ENCODE measurements at places on chromosomes 1 and 21.
A peak's percentile ranks its signal among the peaks of the same experiment; 100 is the strongest.

DNA sequence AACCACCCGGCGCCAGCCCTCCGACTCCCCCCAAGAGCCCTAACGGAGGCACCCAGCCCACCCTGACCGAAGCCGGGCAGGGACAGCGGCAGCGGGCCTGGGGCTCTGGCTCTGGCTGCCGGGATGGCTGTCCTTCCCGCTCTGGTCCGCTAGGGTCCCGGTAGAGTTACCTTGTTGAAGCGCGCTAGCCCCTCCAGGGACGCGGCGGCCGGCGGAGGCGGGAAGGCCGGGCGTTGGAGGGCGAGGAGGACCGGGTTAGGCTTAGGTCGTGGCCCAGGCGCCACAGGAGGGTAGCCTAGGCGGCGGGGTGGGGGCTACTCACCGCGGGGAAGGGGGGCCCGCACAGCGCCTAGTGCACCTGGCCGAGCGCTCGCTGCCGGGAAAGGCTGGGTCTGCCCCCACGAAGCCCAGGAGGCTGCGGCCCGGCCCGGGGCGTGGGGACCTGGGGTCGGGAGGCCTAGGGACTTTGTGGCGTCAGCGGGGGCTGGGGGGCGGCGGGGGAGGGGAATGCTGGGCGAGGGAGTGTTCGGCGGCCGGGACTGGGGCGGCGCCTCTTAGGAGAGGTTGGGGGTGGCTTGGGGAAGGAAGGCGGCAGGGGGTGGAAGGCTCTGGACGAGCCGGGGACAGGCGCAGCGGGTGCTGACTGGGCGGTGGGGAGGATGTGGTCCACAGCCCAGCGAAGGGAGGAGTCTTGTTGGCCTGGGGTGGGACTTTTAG lies at the start of gene TRIM17:
TRIM17 (minus strand) TSS at position 645 of the 717 bp plus-strand sequence. CDS start 1,789 bp downstream, outside the sequence.
- DNase-seq, result peak; percentile 80

- DNase-seq, result no peak
Observed at GRCh38 chr1:178571807-178572206, 58.9 kb downstream of the TEX35 start.

- no peak for DNase-seq
Observed at GRCh38 chr1:203039609-203040512, 13.6 kb downstream of the PPFIA4 start.

GRCh38 chr1:16119504-16119903 lies 36.4 kb downstream of the EPHA2 start:
- DNase-seq, result no peak

- DNase-seq, result no peak
Observed at GRCh38 chr1:24635195-24635843, 7.8 kb upstream of the SRRM1 start.

GRCh38 chr21:42505090-42505726 lies 8.4 kb upstream of the SLC37A1 start:
- peak; percentile 43 for DNase-seq

DNA sequence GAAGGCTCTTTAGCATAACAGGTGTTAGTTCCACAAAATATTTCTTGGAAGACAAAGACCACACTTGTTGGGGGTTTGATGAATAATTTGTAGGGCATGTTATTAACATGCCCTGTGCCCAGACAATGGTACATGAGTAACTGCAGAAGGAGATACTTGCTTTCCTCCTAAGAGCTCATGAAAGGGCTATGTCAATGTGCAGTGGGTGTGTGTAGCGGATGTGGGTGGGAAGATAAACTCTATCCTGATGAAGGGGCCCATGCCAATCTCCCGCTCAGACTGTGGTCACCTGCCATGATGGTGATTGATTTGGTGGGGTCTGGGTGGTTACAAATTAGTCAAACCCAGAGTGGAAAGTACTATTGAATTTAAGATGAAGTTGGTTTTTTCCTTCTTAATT lies 69.8 kb upstream of the DNAH14 start:
- no peak for DNase-seq

DNA sequence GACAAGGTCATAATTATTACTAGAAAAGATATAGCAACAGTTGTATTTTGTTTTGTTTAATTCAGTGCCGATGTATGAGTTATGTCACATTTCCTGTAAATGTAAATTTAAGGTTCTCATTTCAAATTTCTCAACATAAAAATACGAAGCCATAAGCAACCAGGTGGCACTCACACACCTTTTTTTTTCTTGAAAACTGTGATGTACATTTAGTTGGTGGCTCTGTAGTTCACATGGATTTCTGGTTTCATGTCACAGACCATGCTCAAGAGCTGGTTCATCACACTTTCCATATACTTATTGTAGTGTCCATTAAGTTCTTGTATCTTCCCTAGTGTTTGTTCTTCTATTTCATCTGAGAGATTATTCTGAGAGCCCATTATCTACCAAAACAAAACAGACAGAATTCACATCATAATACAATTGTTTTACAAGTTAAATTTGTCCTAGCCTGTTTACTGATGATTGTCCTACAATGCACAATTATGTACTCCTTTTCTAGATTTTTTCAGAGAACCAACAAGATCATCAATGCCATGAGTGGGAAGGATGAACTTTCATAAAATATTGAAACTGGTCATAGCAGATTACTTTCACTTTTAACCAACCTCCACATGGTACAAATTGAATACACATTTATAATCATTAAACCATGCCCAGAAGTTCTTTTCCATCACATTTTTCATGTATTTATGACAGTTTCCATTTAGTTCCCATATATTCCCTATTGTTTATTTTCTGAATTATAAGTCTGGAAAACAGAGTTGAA lies 17.1 kb downstream of the ATP6V1G3 start:
- DNase-seq, result no peak

GRCh38 chr1:33294071-33295010 lies 26.6 kb downstream of the A3GALT2 start:
- DNase-seq, result no peak

DNA sequence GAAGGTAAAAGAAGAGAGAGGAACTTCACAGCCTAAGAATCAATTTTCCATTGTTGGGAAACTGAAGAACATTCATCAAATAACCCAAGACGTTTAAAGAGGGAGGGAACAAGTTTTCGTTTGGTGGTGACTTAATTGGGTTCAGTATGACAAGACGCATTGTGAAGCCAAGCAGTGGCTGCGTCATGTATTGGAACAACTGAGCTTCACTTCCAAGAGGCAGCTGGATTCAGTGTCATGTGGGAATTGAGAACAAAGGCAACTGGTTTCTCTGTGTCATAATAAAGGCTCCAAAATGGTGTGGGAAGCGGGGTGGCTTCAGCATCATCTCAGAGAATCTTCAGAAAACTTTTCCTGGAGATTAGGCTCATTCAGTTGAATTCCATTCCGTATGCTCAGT lies 29.8 kb upstream of the RC3H1 start:
- DNase-seq, result no peak

DNA sequence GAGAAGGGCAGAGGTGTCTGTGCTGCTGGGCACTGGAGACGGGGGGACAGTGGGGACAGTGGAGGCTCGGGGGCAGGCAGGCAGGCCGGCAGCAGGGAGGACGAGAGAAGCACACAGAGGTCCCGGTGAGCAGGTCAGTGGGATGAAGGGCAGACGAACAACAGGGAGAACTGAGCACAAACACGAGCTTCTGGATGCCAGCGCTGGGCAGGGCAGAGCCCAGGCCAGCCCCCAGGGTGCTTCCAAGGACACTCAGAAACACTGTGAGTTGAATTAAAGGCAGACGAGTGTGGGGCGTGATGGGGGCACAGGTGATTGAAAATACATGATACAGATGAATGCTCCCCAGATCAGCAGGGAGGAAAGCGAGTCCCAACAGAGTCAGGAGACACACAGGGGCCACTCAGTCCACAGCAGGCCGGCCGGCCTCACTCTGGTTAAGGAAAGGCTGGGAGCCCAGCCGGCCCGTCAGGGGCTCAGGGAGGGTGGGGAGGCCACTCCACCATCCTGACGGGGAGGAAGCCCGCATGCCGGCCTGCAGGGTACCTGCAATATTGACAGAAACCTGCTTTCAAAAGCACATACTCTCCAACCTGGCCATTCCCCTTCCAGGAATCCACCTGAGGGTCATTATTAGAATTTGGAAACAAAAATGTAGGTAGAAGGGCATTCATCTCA lies 14.1 kb downstream of the SLC19A1 start:
- DNase-seq, result peak; percentile 40

DNA sequence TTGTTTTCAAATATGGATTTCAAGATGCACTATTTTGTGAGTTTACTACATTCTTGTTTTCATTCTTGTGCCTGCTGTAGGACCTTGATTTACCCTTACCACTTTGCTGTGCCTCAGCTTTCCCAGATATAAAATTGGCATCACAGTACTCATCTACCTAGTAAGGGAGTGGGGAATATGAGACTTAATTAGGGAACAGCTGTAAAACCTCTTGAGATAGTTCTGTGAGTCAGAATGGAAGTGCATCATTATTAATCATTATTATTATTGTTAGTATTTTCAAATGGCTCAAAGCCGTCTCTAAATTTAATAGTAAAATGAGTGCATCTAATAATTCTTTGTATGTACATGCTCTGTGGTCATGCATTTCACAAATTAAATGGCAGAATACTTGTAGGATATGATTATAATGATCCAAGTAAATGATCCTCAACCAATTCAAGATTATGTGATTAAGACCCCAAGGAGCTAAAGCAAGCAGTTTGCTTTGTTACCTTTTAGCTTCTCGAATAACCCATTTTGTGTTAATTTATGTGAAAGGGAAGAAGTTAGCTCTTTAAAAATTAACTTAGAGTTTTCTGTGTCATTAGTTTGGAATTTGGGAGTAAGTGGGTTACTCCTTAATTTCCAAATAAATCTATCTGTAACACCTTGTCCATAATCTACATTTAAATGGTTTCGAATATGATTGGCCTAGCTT lies 155.4 kb downstream of the NFIA start:
- no peak for DNase-seq

DNA sequence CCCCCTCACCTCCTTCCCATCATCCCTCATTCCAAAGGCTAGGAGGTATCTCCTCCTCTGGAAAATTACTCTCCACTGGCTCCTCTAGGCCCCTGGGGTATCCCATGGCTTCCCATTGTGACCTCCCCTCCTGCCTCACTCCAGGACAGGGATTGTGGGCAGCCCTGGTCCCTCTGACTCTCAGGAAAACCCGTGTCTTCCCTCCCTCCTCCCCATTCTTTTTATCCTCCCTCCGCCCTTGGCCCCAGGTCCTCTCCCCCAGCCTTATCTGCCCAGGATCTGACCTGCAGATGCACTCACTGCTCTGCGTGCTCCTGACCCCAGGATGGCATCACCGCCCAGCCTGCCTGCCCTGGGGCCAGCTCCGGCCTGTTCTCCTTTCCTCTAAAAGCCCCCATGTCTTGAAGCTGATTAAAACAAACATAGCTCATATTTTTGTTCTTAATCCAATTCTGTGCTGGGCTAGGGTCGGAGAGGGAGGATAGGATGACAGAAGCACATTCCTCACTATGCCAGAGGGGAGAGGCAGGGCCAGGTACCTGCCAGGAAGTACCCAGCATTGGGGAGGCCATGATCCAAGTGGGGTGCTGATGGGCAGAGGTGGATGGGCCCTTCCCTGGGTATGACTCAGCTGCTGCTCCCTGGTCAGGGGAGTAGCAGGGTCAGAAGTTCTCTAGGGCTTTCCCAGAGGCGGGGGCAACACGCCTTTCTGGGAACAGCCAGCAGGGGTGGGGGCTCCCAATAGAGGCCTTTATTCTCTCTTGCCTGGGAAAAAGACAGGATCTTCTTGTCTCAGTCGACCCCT lies 13.8 kb upstream of the UBL4B start:
- no peak for DNase-seq

DNA sequence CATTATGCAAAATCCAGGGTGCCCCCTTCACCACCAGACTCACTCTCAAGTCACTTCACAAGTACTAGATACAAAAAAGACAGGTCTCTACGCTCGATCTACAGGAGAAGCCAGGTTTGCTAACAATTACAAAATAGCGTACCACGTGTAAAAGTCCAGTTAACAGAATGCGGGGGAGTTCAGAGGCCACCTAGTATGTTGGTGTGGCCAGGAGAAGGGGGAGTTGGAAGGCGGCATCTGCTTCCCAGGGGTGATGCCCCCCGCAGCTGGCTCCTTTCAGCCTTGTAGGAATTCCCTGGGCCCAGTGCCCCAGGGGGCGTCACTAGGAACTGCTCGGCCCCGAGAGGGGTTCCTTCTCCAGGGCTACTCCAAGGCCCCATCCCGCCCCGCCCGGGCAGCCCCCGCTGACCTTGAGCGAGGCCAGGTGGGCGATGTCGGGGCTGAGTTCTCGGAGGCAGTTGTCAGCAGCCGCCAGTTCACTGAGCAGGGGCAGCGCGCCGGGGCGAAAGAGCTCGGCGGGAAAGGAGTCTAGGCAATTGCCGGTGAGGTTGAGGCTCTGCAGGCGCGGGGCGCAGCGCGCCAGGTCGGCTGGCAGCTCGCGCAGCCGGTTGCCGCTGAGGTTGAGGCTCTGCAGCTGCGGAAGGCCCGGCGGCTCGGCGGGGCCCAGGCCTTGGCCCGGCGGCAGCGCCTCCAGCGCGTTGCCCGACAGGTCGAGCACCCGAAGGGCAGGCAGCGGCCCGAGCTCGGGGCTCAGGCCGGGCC lies 664 bp downstream of the LRRC47 start:
- no peak for DNase-seq

- no peak for DNase-seq
Observed at GRCh38 chr1:8409106-8409505, 91.2 kb downstream of the SLC45A1 start.

DNA sequence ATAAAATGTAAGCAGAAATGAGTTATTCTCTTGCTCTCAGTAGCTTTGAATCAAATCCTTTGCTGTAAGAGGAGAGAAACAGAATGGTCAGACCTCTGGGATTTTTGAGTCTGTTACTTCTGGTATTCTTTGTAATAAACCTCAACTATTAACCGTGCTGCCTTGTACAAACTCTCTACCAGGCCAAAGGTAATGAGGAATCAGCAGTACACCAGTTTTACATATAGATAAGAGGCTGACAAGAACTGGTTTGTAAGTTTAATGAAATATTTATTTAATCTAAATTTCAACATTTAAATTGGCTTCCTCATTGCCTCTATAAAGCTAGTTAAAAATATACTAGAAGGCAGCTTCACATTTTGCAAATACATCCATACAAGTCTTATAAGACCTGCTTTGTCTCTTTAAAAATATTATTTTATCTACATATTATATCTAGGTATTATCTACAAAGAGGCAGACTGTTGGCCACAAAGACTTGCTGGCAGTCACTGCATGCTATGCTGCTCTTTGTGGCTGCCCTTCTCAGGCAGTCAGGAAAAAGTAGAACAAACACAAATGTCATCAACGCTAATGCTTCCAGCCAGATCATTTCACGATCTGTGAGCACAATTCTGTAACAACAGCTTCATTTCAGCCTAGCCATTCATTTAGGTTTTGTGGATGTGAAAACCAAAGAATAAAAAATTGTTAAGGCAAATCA lies 173.0 kb downstream of the GABPA start:
- no peak for DNase-seq

GRCh38 chr1:152941037-152941711 lies 5.8 kb upstream of the SPRR5 start:
- DNase-seq, result no peak

DNA sequence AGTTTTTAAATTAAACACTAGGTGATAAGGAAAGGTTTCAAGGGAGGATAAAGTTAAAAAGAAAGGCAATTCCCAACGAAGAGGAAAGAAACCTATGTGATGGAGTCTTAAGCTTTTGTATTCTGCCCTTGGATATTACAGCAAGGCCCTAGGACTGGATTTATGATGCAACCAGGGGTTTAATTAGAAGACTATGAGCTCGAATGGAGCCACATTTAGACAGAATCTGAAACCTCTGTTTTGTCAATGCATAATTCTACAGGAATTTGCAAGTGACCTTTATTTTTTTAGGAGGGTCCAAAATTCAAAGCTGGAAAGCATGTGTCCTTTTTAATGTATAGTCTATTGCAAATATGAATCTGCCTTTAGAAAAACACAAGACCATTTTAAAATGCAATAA lies 37.9 kb downstream of the TGFB2 start:
- no peak for DNase-seq
